Right atrium auricular region (tissue), 2 donors: ENCODE measurements at places on chromosomes 13 and 19. TPM values are rescaled to one million over a fixed set of nuclear protein-coding genes. Genes with fewer than 3 reads are reported as not detected.

The ZNF541 gene
- total RNA-seq: not detected

The LIN7B gene
- 31.5 TPM for total RNA-seq

DNA sequence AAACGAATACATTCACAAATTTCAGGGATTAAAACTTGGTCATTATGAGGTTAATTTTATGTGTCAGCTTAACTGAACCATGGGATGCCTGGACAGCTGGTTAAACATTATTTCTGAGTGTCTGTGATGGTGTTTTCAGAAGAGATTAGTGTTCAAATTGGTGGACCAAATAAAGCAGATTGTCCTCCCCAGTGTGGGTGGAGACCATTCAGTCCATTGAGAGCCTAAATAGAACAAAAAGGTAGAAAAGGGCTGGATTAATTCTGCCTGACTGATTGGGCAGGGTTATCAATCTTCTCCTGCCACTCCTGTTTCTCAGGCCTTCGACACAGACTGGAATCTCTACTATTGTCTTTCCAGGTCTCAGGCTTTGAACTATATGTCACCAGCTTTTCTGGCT, 203.8 kb upstream of the SLITRK6 start:
- no peak for DNase-seq

DNA sequence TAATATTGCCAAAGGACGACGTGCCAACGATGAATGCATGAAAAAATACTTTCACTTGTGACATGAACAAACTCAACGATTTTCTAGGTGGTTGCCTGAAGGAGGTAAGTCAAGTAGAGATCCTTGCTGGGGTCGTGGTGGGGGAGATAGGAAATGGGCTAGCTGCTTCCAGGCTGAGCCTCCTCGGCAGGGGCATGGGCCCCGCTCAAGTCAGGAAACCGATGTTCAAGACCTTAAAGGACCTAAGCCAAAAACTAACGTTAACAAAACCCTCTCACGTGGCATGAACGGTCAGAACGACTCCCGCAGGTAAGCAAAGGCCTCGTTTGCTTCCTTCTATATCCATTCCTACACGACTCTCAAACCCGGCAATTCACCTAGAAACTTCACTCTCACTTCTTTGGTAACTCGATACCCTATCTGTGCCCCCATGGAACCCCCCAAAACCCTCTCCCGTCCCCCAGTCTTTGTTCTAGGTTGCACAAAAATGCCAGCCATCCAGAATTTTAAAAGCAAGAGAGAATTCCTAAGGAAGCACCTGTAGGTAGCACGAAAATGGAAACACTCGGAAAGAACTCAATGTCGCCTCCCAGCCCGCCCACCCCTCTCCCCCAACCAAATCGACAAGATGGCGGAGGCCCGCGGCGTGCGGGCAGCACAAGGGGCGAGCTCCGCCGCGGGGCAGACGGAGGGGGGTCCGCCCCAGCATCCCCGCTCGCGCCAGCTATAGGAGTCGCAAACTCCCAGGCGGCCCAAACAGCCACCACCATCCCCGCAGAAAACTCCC, 13.6 kb downstream of the ACP4 start:
- no peak for DNase-seq

GRCh38 chr13:99034333-99035085, 56.6 kb upstream of the DOCK9 start:
- no peak for DNase-seq

DNA sequence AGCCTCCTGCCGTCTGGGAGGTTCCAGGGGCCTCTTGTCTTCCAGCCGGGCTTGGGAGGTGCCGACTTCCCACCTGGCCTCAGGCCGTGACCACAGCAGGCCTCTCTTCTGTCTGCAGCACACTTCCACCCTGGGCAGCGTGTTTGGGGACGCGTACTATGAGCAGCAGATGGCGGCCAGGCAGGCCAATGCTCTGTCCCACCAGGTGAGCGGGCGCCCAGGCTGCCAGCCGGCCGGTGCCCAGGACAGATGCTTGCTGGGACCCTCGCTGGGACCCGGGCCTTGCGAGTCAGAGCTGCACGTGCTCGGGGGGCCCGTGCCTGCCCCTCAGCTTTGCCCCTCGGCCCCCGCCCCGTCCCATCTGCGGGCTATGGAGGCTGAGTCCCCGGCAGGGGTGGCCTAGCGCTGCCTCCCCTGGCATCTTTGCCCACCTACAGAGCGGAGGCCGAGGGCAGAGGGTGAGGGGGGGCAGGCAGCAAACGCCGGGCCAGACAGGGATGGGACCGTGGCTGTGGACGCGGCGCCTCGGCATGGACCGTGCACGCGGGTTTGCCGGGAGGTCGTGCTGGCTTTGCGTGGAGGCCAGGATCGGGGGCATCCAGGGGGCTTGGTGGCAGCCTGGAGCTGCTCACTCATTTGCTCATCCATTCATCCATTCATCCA, 16.2 kb downstream of the COMP start:
- DNase-seq: no peak

The KISS1R gene
- total RNA-seq: not detected

DNA sequence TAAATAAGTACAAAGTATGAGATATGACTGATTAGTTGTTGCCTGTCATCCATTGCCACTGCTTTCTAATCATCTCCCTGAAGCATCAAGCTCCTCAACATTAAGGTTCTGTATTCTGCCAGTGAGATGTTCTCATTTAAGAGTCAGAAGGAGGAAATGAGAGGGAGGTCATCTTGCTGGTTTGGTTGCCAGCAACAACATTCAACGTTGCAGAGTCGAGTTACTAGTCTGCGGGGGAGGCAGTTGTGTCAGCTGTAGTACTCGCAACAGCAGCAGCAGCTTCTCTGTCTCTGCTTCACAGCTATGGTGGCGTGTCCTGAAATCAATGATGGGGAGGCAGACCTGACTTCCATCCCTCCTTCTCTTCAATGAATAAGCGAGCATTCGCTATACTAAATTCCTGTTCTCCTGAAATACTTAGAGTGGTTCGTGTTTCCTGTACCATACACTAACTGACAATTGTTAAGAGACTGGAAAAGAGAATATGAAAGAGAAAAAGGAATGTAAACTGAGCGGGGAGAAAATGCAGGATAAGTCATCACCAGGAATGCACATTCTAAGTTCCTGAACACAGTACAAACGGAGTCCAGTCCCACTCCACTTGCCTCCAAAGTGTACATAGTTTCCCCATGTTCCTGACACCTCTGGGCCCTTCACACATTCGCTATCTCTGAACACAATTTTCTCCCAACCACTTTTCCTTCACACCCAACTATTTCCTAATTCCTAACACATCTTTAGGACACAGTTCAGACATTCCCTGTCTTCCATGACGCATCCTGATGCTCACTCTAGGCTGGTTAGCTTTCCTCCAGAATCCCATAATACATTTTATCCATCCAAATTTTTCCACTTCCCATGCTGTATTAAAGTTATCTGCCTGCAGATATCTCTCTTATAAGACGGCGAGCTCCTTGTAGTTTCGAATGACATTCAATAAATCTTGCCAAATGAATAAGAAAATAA, 263.0 kb downstream of the KLF12 start:
- no peak for DNase-seq

DNA sequence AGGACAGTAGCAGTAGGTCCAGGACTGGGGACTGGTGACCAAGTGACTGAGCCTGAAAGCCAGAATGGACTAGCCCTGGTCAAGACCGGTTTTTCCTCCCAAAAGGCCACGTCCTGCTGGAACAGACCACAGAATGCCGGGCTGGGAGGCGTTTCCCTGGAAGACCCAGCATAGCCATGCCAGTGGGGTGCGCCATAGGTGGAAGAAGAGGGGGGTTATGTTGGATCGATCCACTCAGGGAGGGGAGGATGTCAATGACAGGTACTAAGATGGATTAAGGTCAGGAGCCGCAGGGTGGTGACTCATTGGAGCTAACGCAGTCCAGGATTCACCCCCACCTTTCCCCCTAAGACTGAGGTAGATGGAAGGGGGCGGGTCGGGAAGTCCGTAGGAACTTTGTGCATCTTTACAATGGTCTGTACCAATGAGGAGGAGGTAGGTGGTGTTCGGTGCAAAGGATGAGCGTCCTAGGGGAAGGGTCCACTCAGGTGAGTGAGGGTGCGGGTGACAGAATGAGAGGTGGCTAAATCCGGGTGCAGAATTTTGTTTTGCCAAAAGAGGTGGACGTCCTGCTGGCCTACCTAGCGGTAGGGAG, 21.0 kb downstream of the VASP start:
- no peak for DNase-seq

The ZNF780B gene
- total RNA-seq: 13.6 TPM

GRCh38 chr13:108669381-108669780, 40.0 kb downstream of the MYO16 start:
- DNase-seq: no peak

- no peak for DNase-seq
Measured at GRCh38 chr13:74217811-74218210, 83.6 kb upstream of the KLF12 start.
